ENCODE measurements at places on chromosomes 2 and 18.

- no peak for DNase-seq
Observed at GRCh38 chr2:188997263-188997662, 23.1 kb downstream of the COL3A1 start.

DNA sequence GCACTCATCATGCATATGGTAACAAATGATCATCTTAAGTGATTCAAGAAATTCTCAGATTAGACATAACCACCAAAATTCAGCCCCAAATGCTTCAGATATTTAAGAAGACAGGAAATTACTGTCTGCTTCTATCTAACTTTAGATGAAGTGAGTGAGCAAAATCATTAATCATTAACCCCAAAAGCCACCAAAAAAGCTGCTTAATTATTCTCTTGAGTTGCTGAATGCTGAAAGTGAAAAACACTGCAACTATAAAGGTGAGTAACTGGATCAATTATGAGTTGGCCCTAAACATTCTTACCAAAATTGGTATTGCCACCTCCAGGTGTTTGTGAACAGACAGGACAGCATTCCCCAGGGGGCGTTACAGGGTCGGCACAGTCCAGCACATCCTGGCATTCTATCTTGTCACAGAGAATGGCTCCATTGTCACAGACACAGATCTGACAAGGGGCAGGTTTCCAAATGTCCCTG lies 69.6 kb downstream of the COL5A2 start:
- DNase-seq = no peak

GRCh38 chr2:128642316-128642715 lies 323.6 kb upstream of the HS6ST1 start:
- no peak for DNase-seq

DNA sequence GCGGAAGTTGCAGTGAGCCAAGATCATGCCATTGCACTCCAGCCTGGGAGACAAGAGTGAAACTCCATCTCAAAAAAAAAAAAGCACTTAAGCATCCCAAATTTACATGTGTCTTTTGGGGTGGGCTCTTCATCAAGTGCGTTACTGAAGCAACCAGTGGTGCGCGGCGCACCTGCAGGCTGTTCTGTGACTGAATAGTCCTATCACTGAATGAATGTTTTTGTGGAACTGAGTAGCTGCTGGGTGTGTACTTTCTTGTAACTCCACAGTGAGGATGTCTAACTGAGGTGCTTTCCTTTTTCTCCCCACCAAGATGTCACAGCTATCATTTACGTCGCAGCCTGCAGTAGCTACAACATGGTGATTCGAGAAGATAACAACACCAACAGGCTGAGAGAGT lies 17.0 kb downstream of the CHMP1B start:
- DNase-seq = no peak

DNA sequence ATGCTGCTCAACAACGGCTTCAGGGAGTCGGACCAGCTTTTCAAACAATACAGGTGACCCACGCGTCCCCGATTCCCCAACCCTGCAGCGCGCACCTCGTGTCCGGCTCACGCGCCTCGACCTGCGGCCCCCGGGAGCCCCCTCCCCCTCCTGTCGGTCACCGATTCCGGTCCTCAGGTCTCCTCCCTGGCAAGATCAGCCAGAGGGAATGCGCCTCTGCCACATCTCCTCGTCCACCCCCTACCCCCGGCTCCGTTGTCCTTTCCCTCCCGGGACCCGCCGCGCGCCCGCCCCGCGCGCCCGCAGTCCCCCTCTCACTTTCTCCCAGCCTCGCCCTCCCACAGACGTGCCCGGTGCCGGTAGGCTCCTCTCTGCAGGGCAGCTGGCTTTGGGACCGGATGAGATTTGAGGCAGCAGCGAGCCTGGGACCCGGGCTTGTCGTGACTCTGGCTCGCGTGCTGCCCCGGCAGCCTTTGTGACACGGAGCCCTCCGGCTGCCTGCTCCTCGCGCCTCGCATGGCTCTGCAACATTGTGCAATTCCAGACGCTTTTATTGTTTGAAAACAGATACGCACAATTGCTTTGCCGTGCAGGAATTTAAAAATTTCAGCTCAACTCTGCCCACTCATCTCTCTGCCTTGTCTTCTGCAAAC lies 558 bp downstream of the TTC39C start:
- DNase-seq = peak; percentile 42

DNA sequence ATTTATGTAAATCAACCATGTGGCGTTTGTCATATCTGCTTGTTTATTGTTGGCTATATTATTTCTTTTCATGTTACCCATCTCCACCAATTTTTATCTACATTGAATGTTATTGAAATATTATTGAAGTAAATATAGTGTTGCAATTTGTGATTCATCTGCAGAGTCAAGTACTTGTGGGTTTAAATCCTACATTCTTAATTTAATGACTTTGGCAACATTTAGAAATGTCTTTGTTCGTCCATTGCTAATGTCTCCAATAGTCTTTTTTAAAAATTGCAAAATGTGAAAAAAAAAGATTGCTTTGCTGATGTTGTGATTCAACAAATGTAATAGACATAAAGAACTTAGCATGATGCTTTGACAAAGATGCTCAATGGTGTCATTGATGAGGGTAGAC lies 1572.8 kb upstream of the PIK3C3 start:
- DNase-seq = no peak

DNA sequence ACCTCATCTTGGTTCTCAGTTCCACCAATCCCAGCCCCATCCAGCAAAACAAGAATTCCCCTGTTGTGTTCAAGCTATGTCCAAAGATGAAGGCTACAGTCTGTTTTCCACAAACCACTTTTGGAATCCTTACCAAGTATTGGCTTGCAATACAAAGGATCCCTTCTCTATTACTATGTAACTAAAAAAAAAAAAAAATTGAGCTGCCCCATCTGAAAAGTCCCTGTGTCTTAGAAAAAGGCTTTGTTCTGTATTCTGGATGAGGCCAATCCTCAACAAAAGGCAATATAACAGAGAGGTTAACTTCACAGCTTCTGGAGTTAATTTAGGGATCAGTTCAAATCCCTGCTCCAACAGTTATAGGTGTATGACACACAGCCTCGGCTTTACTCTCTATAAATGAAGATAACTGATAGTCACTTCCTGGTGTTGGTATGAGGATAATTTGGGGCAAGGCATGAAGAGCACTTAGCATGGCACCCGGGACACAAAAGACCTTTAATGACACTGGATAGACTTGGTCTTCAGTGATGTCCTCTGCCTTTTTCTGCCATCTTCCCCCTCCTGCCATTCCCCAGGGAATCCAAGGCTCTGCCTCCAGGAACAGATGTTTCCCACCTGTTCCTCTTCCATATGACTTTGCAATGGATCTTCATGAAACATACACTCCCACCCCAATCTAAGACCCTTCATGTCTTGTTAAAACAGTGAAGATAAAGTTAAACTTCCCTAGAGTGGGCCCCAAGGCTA lies 61.2 kb upstream of the ATL2 start:
- no peak for DNase-seq

DNA sequence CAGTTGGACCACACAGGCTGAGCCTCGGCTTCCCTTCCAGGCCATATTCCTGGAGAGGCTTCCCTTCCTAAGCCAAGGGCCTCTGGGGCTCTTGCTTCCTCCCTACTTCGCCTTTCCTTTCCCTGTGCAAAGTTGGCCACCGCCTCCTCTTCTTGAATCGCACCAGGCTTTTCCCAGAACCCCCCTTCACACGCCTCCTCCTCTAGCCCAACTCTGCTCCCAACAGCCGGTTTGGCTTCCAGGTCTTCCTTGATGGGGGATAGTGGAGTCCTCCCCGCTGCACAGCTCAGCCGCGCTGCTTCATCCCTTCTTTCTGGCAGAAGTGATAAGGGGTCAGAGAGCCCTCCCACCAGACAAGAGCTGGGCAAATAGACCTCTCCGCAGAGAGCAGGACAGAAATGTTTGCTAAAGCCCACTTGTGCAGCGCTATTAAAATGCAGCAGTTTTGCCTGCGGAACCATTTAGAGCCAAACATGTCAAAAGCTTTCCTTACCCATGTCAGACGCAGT lies 56.4 kb downstream of the SNORC start:
- DNase-seq = no peak

- DNase-seq = no peak
Observed at GRCh38 chr2:237604960-237605359, 14.4 kb upstream of the RAB17 start.

GRCh38 chr2:75547345-75548035 lies 13.2 kb downstream of the EVA1A start:
- DNase-seq = no peak

GRCh38 chr2:176865336-176865735 lies 347.3 kb upstream of the HNRNPA3 start:
- no peak for DNase-seq

DNA sequence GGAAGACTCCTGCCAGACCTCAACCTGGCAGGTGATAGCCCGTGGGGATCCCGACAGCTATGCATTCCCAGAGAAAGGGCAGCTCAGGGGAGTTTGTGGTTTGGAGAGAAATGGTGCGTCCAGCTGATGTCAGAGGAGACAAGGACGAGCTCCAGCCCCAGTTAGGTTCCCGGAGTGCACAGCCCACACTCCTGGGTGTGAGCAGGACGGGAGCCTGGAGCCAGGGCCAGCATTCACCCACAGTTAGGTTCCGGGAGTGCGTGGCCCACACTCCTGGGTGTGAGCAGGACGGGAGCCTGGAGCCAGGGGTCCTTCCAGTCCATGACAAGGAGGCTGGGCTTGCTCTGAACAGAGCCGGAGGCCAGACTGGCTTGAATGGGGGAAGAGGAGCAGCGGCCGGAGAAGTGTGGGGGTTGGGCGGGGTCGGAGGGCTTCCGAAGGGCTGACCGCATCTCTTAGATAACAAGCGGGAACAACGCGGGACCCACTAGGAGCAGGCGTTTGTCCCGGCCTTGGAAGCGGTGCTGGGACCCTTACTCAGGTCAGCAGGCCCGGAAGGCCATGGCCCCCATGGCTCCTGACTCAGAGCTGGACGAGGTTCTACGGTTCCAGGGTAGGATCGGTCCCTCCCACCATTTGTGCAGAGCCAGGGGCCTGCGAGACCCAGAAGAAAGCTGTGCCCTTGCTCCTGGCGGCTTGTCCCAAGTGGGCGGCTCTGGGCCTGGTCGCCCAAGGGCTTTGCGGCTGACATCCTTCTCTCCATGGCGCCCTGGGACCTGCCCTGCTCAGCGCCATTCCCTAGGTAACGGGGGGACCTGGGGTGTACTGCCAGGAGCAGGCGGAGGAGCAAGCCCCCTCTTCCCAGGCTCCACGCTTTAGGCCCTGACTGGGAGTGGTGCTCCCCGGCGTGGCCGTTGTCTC lies 185.6 kb downstream of the RTP5 start:
- no peak for DNase-seq

DNA sequence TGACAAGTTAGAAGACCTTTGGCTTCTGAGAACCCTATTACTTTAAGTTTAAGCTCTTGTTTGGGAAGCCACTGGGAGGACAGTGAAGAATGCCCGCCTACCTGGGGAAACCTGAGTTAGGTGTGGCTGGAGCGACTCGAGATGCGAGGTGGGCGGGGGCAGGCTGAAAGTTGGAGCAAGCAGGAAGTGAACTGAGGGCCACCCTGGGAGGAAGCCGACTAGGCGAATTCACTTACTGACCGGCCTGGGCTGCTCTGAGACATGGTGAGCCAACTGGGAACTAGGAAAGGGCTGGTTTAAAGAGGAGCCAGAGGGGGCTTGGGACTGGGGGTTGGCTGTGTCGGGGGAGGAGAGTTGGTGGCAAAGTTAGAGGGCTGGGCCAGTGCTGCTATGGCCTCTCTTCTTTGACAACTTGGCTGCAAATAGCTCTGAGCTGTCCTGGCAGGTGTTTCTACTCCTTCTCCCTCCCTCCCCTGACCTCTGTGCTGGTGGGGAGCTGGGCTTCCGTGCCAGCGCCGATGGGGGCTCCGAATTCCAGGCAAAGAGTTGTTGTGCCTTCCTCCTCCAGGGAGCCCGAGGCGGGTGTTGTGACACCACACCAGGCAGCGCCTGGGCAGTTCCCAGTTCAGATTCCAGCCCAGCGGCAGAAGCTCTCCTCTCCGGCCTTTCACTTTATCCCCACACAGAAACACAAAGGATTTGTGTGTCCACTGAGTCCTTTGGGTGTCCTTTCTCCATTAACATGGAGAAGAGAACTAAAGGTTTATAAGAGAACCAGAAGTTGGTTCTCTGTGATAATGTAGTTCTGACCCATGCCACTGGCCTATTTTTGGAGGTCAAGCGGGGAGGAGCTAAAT lies at the start of gene VAMP8:
Gene VAMP8, plus strand, starts transcription at position 201 of the 857 bp plus-strand sequence. Its CDS starts 61 bp downstream, at position 262.
- DNase-seq = peak; percentile 65

DNA sequence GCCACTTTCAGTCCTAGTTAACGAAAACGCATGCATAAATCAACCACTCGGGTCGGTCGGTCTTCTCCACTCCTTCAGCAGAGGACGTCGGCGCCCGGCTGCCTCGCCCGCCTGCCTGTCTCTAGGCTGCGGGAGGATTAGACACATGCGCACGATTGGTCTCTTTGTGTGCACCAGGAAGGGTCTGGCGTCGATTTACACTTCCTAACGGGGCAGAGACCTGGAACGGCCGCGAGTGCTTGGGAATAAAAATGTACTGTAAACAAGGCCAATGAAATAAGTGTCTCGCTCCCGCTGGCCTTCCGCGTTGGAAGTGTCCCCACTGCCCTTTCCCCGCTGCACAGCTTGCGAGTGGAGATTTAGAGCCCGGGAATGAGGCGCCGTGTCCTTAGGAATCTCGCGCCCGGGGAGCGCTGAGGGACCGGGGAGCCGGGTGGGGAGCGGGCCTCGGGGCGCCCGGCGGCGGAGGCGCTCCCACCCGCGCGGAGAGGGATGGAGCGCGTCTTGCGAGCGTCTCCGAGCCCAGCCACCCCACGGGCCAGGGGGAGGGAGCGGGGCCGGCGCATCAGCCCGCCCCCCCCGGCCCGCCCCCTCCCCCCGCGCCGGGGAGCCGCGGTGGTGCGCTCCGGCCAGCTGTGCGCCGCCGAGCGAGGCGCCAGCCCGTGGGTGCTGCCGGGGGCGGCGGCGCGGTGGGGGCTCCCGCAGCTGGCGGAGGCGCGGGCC lies at the start of gene DOK6:
Gene DOK6, plus strand, starts transcription at position 636 of the 723 bp plus-strand sequence.
- DNase-seq = no peak

DNA sequence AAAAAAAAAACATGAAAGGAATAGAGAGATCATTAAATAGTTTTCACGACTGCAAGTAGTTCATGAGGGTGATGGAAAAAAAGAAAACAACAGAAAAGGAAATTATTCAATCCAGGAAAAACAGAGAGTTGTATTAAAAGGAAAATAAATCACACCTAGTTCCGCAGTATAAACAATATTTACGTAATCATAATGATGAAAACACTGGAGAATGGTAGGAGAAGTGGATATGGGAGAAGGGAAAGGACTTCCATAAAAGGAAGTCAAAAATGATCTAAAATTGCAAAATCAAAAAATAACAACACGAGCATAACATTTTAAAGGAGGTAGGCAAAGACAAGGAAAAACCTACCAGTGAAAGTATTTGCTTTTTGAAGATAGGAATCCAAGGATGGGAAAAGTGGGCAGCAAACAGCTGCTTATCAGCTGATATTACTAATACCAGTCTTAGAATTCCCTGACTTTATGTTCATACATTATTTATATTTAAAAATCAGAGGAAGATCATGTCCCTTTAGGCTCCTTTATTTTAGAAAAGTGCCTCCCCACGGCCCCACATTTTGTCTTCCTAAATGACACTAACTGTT lies 160.8 kb downstream of the NBAS start:
- DNase-seq = no peak

GRCh38 chr2:15965564-15966019 lies 25.2 kb downstream of the MYCN start:
- DNase-seq = no peak

GRCh38 chr2:146701183-146701582 lies 1143.6 kb upstream of the ACVR2A start:
- no peak for DNase-seq

GRCh38 chr2:79789811-79790210 lies 277.0 kb downstream of the CTNNA2 start:
- no peak for DNase-seq
